ENCODE measurements at places on chromosomes 12 and 14.
A peak's percentile ranks its signal among the peaks of the same experiment; 100 is the strongest.

- DNase-seq, result no peak
Measured at GRCh38 chr12:124413401-124413800, 118.5 kb downstream of the RFLNA start.

- no peak for DNase-seq
Measured at GRCh38 chr14:93926245-93926872, 785 bp upstream of the FAM181A start.

DNA sequence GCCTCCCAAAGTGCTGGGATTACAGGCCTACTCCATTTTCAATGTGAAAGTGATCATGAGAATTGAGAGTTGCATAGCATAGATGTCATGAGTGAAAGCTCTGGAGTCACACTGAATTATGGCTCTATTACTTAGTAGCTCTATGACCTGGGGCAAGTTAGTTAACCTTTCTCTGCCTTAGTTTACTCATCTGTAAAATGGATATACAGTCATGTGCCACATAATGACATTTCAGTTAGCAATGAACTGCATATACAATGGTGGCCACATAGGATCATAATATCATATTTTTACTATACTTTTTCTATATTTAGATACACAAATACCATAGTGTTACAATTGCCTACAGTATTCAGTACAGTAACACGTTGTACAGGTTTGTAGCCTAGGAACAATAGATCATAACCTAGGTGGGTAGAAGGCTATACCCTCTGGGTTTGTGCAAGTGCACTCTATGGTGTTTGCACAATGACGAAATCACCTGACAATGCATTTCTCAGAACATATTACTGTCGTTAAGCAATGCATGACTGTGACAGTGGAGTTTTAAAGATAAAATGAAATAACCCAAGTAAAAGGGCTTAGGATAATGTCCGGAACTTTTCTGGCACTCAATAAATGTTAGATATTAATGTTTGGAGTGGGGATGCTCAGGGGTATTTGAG, 53.1 kb downstream of the ZFYVE26 start:
- no peak for DNase-seq

GRCh38 chr12:54221402-54221984, 32.7 kb upstream of the SMUG1 start:
- peak; percentile 41 for DNase-seq

DNA sequence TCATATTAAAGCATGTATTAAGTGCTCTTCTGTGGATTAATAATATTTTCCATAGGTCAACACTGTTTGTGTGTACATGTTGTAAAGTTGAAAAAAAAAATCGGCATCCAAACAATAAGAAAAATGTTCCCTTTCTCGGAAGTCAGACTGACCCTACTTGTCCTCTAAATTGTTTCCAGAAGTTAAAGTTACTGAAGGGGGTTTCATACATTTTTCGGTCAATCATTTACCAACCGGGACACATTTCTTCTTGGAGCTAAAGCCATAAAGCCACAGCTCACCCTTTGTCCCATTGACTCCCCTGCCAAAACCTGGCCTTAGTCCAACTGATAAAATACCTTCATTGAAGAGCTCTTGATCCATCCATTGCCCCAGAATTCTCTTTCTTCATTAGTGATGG, 230.0 kb downstream of the ANO2 start:
- no peak for DNase-seq

DNA sequence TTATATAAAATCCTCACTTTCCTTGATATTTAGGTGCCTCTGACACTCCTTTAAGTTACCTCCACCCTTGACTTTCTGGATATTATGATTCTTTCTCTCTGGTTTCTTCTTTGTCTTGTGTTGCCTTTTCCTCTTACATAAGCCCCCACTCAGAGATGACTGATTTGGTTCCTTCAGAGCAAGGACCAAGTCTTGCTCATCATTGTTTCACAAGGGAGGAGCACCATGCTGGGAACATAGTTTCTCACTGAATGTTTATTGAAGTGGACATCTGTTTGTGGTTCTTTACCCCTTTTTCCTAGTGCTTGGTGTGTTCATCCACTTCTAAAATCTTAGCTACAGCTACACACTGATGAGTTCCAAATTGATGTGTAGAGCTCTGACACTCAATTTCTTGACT, 161.3 kb upstream of the PTPRQ start:
- DNase-seq, result no peak

DNA sequence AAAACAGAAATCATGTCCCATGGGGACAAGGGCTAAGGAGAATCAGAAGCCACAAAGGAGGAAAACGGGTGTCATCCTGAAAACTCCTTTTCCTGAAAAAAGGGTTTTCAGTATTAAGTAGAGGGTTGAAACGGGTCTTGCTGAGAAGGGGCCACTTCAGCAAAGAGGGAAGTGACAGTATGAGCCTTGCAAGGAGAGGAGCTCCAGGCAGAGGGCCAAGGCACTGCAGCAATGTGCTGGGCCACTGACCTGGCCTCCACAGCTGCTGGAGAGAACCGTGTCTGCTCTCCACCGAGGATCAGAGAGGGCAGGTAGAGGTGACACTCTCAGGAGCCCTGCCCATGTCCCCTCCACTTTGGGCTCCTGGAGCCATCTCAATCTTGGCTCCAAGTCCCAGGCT, 103.3 kb downstream of the NCOR2 start:
- DNase-seq, result no peak

- DNase-seq, result no peak
Measured at GRCh38 chr14:59120921-59121320, 67.5 kb upstream of the DAAM1 start.

- no peak for DNase-seq
Measured at GRCh38 chr12:40098406-40099145, 7.3 kb downstream of the SLC2A13 start.

GRCh38 chr14:75860561-75861160, 121.1 kb downstream of the TGFB3 start:
- no peak for DNase-seq

- no peak for DNase-seq
Measured at GRCh38 chr12:107395817-107396216, 289.8 kb upstream of the PWP1 start.

DNA sequence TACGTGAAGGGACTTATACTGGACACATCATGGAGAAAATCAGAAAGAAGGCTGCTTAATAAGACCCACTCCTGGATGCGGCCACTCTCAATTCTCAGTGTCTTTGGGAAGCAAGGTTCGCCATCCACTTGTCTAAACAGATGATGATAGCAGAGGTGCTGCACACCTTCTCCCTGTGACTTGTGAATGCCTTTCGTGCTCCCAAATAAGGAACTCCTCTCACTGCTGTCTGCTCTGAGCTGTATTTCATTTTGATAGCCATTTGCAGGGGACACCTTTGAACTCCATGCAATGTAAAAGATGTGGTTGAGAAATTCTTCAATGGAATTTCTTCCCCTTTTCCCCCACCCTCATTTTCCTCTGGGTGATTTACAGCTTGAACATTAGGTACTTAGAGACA, 11.6 kb downstream of the RMST start:
- DNase-seq, result no peak

DNA sequence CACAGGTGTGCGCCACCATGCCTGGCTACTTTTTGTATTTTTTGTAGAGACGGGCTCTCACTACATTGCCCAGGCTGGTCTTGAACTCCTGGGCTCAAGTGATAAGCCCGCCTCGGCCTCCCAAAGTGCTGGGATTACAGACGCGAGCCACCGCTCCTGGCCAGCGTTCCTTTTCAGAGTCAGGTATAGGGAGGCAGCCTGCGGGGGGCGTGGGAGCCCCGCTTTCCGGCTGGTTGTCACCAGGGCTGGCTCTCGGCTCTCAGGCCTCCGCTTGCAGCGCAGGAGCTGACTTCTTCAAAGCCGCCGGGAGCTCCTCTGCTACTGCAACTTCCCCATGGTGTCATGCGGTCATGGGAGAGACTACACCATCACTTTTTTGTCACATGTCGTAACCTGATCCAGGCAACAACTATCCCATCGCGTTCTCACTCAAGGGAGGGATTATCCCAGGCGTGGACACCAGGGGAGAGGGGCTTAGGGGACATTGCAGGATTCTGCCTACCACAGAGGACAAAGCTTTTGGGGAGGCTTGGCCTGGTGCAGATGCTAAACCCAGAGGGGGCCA, 129.4 kb downstream of the SCARB1 start:
- no peak for DNase-seq

GRCh38 chr12:116504438-116504837, 54.7 kb upstream of the MAP1LC3B2 start:
- DNase-seq, result no peak

GRCh38 chr14:74081491-74081890, 2.8 kb downstream of the ALDH6A1 start:
- no peak for DNase-seq

DNA sequence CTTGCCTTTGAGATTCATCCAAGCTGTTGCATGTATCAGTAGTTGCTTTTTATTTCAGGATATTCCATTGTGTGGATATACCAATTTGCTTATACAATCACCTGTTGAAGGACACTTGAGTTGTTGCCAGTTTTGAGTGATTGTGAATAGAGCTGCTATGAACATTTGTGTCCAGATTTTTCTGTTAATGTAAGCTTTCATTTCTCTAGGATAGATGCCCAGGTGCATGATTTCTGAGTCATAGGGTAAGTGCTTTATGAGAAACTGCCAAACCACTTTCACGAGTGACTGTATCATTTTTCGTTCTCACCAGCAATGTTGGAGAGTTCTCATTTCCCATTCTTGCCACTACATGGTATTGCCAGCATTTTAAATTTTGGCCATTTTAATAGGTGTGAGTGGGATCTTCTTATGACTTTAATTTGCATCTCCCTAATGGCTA, 434.6 kb upstream of the RGS6 start:
- DNase-seq, result peak; percentile 41

DNA sequence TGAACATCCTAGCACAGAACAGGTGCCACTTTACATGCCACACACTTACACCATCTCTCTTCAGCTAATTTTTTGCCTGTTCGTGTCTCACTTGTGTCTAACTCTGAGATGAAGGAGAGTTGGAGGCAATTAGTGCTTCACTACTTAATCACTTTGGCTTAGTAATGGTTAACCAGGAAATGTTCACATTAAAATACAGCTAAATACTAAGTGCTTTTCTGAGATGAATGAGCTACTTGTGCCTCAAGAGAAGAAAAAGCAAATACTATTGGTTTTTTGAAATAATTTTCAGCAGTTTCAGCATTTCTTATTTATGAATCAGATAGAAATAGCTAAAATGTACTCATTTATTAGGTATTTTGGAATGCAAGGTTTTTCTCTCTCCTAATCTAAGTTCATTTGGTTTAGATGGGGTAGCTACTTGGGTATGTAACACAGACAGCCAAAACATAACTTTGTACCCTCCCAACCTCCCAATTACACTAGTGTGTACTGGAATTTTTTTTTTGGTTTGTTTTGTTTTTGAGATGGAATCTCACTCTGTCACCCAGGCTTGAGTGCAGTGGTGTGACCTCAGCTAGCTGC, 1474.1 kb upstream of the SEL1L start:
- DNase-seq, result peak; percentile 17

DNA sequence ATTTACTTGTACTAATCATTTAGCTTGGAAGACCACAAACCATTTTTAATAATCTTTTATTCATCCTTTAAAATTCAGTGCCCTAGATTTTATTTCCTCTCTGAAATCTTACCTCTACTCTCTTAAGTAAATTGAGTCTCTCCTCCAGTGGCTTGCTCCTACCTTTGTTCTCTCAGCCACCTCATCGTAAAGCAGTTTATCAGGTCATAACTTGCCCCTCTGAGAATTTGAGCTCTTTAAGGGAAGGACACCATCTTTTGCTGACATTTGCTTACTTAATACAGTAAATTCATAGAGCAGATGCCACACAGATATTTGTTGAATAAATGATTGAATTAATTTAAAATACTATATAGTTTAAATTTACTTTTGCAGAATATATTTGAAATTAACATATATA, 794.3 kb downstream of the C12orf50 start:
- no peak for DNase-seq

DNA sequence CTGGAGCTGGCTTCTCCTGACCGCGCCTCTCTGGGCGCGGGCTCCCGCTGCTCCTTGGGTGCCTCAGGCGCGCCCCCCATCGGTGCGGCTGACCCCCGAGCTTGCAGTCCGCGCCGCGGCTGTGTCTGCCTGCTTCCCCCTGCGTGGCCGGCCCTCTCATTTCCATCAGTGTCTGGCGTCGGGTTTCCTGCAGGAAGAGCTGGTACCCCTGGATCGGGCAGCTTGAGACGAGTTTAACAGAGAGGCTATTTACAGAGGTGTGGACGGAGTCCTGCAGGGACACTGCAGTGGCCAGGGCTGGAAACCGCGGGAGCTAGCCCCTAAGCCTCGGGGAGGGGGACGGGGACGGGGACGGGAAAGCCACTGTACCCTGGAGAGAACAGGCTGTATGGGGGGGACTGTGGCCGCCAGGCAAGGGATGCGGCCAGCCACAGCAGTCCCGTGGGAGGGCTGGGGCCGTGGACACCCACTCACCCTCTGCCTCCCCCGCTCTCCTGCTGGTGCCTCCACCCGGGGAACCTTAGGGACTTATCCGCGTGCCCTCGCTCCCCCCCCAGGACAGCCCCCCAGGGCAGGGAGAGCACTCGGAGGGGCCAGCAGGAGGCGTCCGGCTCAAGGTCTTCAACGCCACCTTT, 3.7 kb upstream of the CACNA2D4 start:
- DNase-seq, result no peak

DNA sequence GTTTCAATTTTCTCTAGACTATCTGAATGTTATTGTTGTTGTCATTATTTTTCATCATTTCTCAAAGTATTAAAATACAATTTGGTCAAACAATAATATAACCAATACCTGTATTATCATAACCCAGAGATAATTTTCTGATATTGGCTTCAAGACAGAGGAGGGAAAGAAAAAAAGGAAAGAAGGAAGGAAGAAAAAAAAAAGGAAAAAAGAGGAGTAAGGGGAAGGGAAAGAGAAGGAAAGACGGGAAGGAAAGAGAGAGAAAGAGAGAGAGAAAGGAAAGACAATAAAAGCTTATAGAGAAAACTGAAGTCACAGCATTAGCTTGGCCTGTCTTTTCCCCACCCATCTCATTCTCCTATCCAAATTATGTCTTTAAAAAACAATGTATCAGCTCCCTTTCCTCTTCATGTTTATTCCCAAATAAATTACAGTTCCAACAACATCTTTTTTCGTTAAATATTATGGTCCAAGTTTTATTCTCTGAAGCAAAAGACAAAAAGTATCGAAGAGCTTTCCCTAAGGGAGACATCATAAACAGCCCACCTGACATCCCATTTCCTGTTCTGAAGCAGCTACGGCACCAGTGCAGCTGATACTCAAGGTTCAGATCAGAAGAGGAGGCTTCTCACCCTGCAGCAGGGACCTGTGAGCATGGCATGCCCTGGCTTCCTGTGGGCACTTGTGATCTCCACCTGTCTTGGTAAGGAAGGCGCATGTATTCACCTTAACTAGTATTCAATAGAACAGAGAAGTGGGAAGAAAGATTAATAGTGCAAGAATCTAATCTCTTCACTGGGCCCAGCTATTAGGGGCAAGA, 308.3 kb downstream of the DAD1 start:
- no peak for DNase-seq

- DNase-seq, result no peak
Measured at GRCh38 chr14:33509454-33509853, 441.4 kb downstream of the EGLN3 start.

DNA sequence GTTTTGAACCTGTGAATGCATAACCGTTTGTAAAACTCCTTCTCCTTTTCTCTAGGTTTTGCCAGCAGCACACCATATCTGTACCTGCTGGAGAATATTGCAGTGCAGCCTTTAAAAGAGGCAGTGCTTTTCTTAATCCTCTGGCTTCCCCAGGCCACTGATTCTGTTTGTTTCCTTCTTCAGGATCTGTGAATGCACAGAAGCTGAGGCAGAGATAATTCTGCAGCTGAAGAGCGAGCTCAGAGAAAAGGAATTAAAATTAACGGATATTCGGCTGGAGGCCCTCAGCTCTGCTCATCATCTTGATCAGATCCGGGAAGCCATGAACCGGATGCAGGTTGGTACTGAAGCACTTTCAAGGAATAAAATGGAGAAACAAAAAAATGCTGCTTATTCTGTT, 348.7 kb downstream of the NAV3 start:
- DNase-seq, result no peak

GRCh38 chr12:29717540-29718100, 66.1 kb downstream of the TMTC1 start:
- no peak for DNase-seq

All from EL (cell line).